ENCODE measurements at places on chromosomes 5 and 9.

DNA sequence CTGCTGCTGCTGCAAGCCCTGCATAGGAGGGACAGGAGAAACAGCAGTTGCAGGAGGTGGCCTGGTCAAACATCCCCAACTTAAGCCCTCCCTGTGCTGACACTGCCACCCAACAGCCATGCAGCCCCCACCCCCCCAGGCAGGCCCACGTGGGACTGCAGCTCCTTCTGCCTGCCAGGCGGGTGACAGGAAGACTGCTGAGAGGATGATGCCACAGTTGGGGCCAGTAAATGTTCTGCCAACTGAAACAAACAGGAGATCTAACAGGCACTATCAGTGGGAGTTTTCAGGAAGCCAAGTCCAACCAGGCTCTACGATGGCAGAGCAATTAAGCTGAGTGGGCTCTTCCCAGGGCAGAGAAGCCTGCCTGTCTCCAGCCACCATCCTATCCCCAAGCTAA is 31.1 kb downstream of the DIRAS2 start:
- no peak for DNase-seq

- no peak for DNase-seq
Measured at GRCh38 chr5:180548563-180548962, 42.7 kb downstream of the SCGB3A1 start.

DNA sequence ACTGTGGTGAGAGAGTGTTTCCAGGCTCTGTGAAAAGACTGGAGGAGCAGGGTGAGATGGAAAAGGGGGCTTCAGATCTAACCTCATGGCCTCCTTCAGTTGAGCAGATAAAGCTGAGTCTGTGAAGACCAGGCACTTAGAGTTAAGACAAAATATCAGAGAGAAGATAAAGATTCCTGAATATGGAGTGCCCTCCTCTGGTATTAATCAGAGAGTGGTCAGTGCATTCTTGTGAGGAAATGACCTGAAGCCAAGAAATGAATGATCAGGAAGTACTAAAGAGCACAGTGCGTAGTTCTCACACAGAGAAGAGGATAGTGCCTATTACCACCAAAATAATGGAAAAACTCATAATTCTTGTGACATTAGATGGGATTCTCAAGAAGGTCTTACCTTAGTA is 1417.0 kb upstream of the ACO1 start:
- peak; percentile 42 for DNase-seq

- DNase-seq: no peak
Measured at GRCh38 chr5:9373571-9373970, 172.3 kb downstream of the SEMA5A start.

- no peak for DNase-seq
Measured at GRCh38 chr9:36297798-36298197, 39.5 kb upstream of the GNE start.

GRCh38 chr9:105710638-105711037 is 16.3 kb downstream of the TMEM38B start:
- no peak for DNase-seq

GRCh38 chr9:89706731-89707191 is 101.9 kb downstream of the GADD45G start:
- DNase-seq: no peak

DNA sequence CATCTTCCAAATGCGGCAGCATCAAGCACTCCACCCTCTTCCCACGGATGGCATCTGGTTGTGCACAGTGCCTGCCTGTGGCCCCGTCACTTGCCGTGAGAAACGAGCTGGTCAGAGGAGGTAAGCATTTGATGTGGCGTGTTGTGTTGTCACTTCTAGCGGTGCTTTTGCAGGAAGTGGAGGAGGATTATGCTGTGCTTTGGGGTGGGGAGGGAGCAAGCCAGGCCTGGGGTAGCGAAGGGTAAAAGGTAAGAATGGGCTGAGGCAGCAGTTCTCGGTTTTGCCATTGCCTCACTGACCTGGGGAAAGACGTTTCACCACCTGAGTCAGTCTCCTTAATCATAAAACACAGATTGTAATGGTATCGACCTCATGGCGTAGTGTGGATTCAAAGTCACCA is 2.3 kb upstream of the POMT1 start:
- DNase-seq: no peak

GRCh38 chr9:12908895-12909294 is 134.1 kb downstream of the LURAP1L start:
- no peak for DNase-seq

DNA sequence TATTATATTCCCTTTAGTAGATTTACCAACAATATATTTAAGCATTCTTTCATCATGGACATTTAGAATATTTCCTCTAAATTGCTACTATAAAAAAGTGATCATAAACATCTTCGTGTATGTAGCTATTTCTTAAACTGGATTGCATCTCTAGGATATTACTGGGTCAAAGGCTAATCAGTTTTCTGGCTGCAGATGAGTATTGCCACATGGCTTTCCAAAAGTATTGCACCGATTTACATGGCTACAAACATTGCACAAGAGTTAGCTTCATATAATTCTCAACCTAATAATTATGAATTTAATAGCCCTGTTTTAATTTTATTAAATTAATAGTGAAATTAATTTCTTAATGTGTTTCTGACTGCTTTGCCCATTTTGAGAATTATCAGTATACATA is 183.4 kb downstream of the DMRT2 start:
- DNase-seq: no peak

DNA sequence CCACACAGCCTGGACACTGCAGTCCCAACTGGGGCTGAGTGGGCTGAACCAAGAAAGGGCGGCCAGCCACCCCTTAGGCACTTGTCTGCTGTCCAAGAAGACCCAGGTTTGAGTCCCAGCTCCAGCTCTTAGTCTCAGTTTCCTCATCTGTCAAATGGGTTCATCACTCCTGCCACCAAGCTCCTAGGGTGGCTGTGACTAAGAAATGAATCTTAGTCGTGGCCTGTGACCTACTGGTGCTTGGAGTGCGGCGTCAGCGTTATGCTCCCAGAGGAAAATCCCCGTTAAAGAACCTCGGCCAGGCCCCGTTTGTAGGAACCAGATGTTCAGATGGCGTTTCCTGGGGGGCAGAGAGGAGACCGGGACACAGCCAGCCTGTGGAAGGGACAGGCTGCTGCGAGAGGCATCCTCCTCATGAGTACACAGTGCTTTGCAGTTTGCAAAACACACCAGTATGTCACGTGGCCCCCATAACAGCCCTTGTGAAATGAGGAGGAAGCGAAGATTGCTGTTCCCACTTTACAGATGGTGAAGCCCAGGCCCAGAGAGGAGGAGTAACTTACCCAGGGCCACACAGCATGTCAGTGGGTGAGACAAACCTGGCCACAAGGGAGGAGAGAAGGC is 3.3 kb downstream of the FIBCD1 start:
- DNase-seq: no peak

DNA sequence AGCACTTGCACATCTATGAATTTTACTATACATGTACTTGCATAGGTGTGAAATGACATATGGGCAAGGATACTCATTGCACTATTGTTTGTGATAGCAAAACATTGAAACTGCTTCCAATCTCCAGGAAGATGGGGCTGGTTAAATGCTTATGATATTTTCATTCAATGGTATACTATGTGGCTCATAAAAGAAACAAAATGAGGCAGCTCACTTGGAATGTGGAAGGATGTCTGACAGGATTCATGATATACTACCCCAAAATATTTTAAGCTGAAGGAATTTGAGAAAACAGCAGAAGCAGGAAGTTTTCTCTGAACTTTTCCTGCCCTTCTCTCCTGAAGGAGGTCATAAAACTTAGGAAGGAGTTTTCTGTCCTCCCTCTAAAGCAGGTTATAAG is 99.6 kb upstream of the CAST start:
- DNase-seq: no peak

GRCh38 chr5:105752801-105753200 is 1917.9 kb downstream of the EFNA5 start:
- no peak for DNase-seq

- DNase-seq: no peak
Measured at GRCh38 chr9:21966140-21966851, 27.9 kb downstream of the CDKN2A start.

DNA sequence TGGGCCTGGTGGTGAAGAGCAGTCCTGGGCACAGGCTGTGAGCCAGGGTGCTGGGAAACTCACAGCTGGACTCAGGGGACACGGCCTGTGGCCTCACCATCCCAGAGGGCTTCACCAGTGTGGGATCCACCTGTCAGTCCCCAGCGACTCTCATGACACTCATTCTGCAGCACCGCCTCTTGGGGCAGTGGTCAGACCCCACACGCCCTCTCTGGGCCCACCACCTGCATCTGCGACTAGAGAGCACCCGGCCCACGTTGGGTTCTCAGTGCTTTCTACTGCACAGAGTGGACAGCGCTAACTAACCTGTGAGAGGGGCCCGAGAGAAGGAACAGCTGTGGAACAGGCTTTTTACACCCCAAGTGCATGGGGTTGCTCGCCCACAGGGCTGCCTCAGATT is 45.8 kb upstream of the GARNL3 start:
- no peak for DNase-seq

GRCh38 chr5:117496801-117497200 is 922.2 kb upstream of the SEMA6A start:
- DNase-seq: no peak

- peak; percentile 9 for DNase-seq
Measured at GRCh38 chr9:112921549-112921948, 30.9 kb upstream of the SLC46A2 start.

DNA sequence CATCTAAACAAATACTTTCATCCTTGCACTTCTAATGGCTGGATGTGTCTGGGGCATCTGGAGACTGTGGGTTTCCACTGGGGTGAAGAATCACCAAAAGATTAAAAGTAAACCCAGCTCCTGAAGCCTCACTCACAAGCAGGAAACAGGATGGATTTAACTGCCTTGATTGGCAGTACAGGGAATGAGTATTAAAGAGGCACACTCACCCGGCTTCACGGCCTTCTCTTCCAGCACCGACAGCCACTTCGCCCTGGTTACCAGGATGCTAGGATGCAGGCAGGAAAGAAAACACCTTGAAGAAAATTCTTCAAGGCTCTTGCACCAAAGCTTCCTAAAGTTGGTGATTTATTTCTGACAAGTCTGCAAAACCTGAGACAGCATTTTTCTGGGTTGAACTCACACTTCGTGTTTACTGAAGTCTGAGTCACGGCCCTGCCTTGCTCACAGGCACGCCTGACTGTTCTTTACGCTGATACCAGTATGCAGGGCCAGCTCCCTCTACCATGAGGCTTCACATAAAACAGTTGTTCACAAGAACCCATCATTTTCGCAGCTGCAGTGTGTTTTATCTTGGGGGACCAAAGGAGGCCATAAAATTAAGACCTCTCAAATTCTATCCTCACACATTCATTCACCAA is 56.5 kb upstream of the ZNF354A start:
- DNase-seq: no peak

DNA sequence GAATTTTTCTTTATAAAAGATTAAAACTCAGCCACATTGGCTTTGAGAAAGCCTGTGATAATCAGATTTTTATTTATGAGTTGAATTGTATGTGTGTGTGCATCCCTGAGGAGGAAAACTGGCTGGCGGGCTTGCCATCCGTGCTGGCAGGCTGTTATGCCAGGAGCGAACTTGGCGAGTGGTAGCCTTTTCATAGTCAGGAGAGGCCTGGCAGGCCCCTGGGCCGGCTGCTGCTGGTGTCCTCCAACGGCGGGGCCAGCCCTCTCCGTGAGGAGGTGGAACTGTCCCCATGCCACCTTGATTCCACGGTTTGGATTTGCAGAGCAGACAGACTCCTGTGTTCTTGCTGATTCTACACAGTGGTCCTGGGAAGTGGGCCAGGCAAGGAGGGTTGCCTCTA is 43.3 kb downstream of the ZNF618 start:
- no peak for DNase-seq

DNA sequence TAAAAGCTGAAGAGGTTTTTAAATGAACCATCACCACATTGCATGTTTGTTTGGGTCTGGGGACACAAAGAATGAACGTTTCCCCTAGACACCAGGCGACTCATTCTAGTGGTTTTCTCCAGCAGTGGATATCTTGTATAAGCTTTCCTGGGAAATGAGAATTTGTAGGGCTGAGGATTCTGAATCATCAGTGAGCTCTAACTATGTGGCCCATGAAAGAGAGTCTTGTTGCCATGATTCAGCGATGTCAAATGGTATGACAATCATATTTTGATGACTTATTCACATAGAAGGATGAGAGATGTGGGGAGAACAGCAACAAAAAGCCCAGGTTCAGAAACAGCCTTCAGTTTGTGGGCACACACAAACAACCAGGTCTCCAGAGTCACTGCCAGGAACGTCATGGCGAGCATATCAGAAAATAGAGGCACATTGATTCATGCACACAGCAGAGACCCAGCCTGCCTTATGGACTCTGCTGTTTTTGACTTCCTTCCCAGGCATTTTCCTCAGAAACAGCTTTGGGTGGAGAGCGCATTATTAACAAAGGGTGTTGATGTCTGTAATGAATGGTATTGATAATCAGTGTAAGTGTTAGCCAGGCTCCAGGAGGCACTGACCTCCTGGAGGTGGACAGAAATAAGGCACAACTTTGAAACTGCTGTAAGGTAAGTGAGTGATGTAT is 13.3 kb downstream of the ZNF474 start:
- DNase-seq: no peak

- DNase-seq: no peak
Measured at GRCh38 chr5:153429761-153430380, 60.6 kb upstream of the GRIA1 start.

GRCh38 chr9:125329978-125330377 is 68.4 kb downstream of the GAPVD1 start:
- no peak for DNase-seq

Measured in COR-L47 (cell line).